Effector memory CD4-positive, alpha-beta T cell (primary cell): ENCODE measurements at places on chromosomes 1 and 21.

DNA sequence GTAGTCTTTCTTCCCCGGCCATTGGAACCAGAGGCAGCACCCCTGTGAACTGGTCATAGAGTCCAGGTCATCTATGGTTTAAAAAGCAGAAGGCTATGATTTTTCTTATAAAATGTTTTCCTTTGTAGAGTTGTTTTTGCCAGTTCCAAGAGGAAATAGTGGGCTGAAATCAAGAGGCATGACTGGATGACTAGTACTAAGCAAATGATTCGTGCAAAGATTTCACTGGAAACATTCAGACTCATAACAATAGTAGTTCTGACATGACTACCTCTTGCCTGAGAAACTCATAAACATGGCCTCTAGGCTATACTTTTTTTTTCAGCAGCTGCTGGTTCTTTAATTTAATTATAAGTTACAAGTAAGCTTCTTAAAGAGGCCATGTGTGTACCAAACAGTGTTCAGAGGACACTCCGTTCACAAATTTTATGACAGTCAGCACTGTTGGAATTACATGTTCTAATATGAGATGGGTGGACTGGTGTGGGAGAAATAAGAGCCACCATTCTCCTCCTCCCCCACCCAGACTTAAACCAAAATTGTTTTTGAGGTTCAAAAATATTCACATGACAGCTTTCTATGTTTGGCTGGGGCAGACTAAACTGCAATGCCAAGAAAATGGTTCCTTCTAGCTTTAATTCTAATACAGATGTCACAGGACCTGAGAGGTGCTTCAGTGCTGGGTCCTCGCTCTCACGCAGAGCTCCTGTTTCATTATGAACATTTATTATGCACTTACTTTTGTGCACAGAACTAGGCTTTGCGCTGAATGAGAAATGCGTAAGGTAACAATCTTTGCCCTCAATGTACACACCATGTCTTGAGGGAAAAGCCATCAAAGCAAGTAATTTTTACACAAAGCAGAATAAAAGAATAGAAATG, 147.5 kb downstream of the ZC3H11B start:
- H3K27ac ChIP-seq: no peak overlapping the region
- H3K4me3 ChIP-seq: no peak overlapping the region
- H3K4me1 ChIP-seq: no peaks in the 10 kb centered on the region
- no peaks in the 10 kb centered on the region for H3K27me3 ChIP-seq
- H3K36me3 ChIP-seq: no peaks in the 10 kb centered on the region
- DNase-seq: no peak

- H3K27me3 ChIP-seq: peaks cover 2% of the 10 kb centered on the region
- H3K36me3 ChIP-seq: no peaks in the 10 kb centered on the region
- no peak overlapping the region for H3K4me3 ChIP-seq
These were observed 1.5 kb upstream of the COL16A1 start for GRCh38 chr1:31705080-31705866.

GRCh38 chr21:28693476-28693875, 299.2 kb downstream of the LTN1 start:
- no peak overlapping the region for H3K4me3 ChIP-seq
- H3K36me3 ChIP-seq: no peaks in the 10 kb centered on the region

DNA sequence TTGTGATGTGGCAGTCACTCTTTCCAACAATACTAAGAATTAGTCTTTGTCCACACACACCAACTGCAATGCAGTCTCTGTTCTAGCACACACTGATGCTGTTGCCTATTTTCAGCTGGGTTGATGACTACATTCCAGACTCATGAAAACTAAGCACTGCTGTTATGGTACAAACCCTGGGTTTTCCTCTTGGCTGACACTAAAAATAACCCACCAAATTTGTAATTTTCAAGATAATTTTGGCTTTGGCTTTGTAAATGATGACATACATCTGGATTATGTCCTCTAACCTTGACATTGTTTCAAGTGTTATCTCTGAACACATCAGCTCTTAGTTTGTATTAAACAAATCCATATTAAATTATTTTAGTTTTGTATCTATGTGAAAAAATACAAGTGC, 444.8 kb downstream of the PTPRC start:
- no peaks in the 10 kb centered on the region for H3K4me1 ChIP-seq
- no peaks in the 10 kb centered on the region for H3K36me3 ChIP-seq
- DNase-seq: no peak
- no peak overlapping the region for H3K4me3 ChIP-seq
- H3K27me3 ChIP-seq: no peaks in the 10 kb centered on the region
- no peak overlapping the region for H3K27ac ChIP-seq

- H3K4me3 ChIP-seq: no peak overlapping the region
- H3K27me3 ChIP-seq: no peaks in the 10 kb centered on the region
- no peak overlapping the region for H3K27ac ChIP-seq
- H3K4me1 ChIP-seq: no peaks in the 10 kb centered on the region
- no peaks in the 10 kb centered on the region for H3K36me3 ChIP-seq
- DNase-seq: no peak
These were observed 1.8 kb downstream of the CLDN17 start for GRCh38 chr21:30164796-30165195.
